ENCODE measurements at places on chromosomes 16 and 17. TPM values are rescaled to one million over a fixed set of nuclear protein-coding genes. Genes with fewer than 3 reads are reported as not detected.

DNA sequence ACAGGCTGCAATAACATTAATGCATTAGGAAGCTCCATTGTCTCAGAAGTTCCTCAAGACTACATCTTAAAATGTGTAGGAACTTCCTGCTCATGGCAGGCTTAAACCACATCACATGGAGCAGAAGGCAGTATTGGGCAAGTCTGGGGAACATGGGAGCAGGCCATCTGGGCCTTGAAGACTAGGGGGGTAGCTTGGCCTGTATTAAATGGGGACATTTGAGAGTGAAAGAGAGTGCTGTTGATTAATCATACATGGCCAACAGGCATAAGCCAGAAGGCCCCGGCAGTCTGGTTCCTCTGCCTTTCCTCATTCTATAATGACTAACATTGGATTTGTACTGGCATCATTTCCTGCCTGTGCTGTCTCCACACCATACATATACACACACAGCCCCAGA is 25.2 kb upstream of the SLC5A11 start:
- no peak for DNase-seq

Gene NAGPA
- 23.5 TPM for total RNA-seq

Gene CCL7
- 0.11 TPM for total RNA-seq

DNA sequence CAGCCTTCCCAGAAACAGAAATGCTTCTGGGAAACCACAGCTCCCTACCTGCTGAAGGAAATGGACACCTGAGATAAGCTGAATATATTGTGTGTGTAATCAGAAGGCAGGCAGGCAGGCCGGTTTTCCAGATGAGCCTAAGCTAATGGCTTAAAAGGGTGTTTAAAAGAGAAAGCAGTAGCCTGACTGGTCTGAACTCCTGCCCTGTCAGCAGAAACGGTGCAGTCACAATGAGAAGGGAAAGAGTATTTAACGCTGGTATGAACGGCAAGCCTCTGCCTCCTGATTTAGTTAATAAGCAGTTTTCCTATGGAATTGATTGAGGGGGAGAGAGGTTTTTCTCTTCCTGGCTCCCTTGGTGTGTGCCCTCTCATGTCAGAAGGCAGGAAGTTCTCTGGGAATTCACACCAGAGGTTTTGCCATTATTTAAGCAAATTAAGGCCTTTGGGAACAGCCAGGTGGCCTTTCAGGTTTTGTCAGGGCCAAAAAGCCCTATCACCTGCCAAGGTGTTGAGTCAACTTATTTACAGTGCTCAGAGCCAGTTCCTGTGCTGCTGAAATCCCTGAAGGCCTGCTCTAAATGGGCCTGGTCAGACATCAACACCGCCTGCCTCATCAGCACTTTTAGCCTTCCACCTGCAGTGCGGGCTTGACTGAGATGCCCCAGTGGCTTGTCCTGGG is 41.6 kb downstream of the CDH1 start:
- no peak for DNase-seq

DNA sequence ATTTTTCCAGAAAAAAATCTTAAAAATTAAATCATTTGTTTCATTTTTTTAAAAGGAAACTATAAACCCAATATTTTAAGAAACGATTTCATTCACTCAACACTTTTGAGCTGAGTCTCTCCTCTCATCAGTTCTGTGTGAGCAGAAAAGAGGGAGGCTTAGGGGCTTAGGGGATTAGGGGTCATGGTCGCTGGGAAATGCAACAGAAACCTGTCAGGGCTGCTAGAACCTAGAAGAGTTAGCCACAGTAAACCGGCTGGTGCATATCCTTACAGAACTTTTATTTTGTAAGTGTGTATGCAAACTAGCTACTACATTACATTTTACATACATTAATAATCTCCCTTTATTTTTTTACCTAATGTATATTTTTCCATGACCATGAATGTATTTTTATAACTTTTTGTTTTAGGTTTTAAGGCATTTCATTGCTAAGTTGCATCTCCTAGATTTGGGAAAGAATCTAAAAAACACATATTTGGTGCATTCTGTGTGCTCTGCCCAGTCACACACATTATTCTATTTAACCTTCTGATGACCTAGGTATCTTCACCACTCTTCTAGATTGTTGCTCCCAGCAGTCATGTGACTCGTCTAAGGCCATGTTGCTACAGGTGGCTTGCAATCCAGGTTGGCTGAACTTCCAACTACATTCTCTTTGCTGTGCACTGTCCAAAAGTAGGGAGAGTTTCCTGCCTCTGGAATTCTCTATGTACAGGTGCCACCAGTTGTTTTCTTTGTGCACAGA is 24.4 kb downstream of the TBC1D3B start:
- DNase-seq = no peak

Gene KRTAP3-2
- not detected for total RNA-seq

DNA sequence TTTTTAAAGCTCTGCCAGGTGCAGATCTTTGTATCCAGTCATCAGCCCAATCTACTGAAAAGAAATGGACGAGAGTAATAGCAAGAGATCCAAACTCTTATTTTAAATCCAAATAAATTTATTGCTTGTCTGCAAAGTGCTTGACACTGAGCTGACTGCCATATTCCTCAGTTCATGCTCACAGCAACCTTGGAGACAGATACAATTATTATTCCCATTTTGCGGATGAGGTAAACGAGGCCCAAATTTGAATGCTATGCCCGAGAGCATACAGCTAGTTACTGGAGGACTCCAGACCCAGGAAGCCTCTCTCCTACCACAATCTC is 620 bp downstream of the NOB1 start:
- no peak for DNase-seq

DNA sequence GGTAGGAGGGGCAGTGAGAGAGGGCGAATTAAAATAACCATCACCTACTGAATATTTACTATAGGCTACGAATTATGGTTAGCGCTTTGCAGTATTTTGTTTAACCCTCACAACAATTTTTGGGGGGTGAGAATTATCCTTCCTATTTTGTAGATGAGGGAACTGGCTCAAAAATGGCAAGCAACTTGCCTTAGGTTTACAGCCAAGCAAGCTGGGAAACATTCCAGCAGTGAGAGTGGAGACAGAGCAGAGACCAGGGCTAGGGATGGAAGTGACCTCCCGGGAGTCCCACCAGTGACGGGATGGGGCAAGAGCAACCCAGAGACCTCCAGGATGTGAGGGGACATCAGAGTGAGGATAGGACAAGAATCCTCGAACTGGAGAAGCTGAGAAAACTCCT is 352 bp upstream of the VMO1 start:
- DNase-seq = no peak

Gene MYH3
- 0.07 TPM for total RNA-seq

Gene ALOX12B
- not detected for total RNA-seq

DNA sequence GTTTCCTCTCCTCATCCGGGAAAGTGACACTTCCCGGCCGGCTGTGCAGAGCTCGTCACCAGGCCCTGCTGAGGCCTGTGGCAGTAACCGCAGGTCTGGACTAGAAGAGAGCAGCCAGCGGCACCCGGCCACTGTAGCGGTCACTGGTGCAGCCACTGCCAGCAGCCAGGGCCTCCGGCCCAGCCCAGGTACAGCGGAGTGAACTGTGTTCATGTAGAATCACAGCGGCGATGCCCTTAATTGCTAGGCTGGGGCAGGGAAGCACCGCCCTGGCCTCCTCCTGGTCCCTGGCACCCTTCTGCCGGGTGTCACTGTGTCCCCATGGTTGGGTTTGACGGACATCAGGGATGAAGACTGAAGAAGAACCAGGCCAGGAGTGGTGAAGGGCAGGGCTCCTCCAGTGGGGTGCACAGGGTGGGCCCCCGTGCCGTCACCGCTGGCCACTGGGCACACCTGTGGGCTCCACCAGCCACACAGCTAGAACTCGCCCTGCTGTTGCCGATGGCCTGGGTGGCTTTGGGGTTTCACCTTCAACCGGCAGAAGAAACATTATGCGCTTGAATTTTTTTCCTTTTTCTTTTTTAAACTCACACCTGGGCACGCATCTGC is 165.2 kb upstream of the CHMP6 start:
- no peak for DNase-seq

Gene LUC7L
- 32.0 TPM for total RNA-seq

DNA sequence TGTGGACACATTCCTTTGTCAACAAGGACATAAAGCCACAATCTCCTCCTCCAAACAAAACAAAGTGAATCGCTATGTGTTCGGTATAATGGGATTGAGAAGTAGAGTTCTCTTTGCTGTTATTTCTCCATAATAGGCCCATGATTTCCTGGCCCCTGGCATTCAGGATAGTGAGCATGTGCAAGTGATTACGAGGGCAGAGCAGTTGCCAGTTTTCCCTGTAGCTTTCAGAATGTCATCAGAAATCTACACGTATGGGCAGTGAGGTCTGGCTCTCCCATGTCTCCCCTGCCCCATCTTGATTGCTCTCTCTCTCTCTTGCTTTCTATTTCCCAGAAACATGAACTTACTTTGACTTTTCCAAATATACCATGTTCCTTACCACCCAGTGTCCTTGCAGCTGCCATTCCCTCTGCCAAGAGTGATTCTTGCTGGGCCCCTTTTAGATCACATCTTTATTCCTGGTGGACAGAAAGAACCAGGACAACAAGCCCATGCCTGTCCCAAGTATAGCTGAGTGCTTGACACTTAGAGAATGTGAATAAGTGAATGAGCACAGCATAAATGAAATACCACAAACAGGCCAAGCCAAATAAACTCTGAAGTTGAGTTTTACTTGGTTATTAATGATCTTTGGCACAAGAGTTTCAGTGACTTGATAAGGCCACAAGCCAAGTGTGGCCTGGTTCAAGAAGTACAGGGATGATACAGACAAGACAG is 273.1 kb downstream of the CDH13 start:
- no peak for DNase-seq

Gene WNT9B
- not detected for total RNA-seq

DNA sequence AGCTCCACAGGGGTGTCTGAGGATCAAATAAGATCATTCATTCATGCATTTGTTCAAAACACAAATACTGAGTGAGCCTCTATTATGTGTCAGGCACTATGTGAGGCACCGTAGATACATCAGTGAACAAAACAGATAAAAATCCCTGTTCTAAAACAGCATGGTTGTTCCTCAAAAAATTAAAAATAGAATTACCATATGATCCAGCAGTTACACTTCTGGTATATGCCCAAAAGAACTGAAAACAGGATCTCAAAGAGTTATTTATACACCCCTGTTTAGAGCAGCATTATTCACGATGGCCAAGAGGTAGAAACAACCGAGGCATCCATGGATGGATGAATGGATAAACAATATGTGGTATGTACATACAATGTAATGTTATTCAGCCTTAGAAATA is 15.4 kb downstream of the PIPOX start:
- no peak for DNase-seq

DNA sequence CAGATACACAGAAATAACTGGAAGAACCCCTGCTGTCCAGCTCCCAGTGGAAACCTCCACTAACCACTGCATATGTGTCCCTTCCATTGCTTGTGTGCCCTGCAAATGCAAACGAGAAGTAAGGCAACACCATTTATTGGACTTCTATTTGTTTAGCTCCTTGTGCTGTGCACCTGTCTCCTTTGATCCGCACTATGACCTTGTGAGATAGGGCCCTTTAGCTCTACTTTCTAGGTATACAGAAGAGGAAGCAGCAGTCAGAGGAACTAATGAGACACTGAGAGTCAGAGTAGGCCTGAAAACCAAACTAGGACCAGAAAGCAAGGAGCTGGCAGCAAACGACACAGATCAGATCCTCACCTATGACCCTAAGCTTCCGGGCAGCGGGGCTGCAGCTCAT is 22.4 kb downstream of the SOX9 start:
- no peak for DNase-seq

GRCh38 chr16:89633064-89633631 is 19.7 kb downstream of the DPEP1 start:
- DNase-seq = no peak

DNA sequence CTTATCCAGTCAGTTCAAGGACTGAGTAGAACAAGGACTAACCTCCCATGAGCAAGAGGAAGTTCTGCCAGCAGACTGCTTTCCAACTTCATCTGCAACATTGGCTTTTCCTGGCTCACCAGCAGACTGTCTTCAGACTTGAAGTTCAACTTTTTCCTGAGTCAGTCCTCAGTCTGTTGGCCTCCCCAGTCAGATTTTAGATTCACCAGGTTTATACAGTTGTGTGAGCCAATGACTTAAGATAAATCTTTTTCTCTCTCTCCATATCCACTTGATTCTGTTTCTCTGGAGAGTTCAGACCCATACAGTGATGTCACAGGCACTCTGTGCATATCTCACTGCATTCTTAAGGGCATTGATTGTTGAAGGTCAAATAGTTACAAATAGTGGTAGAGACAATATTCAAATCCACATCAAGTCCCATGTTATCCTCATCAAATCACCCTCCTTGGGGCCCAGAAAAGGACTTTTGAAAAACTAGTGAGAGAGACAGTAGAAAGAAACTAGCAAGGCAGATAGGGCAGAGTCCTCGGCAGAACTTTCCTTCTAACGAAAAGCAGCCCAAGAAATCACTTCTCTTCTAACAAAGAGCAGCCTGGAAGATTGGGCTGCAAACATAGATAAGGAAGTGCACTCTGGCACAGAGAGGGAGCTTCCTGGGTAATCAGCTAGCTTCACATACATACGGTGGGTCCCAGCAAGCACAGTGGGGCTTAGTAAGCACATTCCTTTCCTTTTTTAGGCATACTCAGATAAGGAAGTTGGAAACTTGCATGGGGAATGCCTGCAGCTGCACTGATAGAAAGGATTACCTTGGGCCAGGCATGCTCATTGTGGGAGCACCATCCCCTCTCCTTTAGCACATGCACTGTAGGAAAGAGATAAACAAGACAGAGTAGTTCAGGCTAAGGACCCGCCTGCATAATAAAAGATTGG is 132.3 kb upstream of the FAM20A start:
- peak; percentile 26 for DNase-seq

GRCh38 chr16:50618238-50618918 is 62.7 kb downstream of the SNX20 start:
- DNase-seq = no peak

GRCh38 chr16:4220358-4220757 is 21.5 kb downstream of the SRL start:
- DNase-seq = no peak

GRCh38 chr17:74731347-74731605 is 5.8 kb upstream of the RAB37 start:
- DNase-seq = no peak

Gene CCDC200
- total RNA-seq = not detected

GRCh38 chr17:73800893-73801292 is 156.6 kb upstream of the SDK2 start:
- DNase-seq = no peak

- DNase-seq = no peak
Measured at GRCh38 chr17:1959871-1960544, 65.1 kb downstream of the RTN4RL1 start.

DNA sequence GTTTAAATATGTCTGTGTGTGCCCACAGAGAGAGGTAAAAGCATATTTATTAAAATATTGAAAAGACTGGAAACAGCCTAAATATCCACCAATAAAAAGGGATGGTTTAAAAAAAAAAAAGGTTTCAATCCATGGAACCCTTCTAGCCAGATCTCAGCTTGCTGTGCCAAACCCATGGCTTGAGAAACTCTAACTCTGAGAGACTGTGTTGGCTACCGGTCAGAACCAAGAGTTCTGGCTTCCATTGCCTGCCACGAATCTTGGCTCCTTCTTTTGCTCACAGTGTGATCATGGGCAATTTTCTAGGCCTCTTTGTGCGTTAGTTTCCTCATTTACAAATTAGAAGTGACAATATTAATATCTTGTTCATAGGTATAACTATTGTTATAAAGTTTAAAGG is 201.3 kb upstream of the IRX3 start:
- no peak for DNase-seq

Gene CUEDC1
- total RNA-seq = 4.4 TPM

Gene FBXO39
- total RNA-seq = 1.4 TPM

Gene ZG16B
- 0.13 TPM for total RNA-seq

- no peak for DNase-seq
Measured at GRCh38 chr17:64077379-64077778, 52.6 kb downstream of the ERN1 start.

Data from pulmonary artery endothelial cell (primary cell).